GM10248 (cell line): ENCODE measurements at places on chromosomes 7 and 10.

DNA sequence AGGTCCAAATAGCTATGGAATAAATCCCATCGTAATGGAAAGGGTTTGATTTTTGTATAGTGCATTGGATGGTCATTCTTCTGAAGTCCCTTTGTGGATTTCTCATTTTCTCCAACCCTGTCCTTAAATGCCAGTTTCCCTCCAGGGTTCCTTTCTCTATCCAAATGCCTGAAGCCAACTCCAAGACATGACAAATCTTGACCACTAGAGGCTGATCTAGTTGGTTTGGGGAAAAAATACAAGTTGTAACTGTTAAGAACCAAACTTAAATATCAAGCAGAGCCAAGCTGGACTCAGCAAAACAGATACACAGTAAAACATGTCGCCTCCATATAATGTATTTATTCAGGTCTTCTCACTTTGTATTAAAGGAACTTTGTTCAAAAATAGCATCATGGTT, 28.7 kb downstream of the FRMD4A start:
- no peak for DNase-seq

DNA sequence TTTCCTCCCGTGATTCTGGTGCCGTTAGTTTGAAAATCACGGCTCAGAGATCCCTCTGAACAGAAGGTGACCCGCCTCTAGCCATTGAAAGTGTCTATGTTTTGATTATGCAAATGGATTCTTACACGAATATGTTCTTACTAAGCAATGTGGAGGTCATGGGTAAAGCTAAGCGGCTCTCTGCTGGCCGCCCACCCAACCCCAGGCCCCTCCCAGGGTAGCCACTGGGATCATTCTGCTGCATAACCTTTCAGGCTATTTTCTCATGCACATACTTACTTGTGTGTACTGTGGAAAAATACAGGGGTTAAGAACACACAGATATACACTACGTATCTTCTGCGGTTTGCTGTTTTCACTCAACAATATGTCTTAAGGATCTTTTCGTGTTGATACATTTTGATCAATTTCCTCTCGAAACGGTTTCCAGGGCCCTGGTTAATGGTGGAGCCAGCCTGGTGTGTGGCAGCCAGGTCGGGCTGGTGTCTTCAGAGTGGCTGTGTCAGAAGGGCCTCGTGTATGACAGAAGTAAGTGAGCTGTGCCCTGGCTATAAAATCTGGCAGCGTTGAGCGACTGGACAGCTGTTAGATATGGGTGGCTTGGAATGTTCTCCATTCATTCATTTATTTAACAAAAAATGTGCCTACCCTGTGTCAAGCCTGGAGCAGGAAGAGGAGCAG, 29.9 kb downstream of the ZNF783 start:
- no peak for DNase-seq

GRCh38 chr10:11604865-11605650, 6.4 kb downstream of the USP6NL start:
- DNase-seq = no peak

DNA sequence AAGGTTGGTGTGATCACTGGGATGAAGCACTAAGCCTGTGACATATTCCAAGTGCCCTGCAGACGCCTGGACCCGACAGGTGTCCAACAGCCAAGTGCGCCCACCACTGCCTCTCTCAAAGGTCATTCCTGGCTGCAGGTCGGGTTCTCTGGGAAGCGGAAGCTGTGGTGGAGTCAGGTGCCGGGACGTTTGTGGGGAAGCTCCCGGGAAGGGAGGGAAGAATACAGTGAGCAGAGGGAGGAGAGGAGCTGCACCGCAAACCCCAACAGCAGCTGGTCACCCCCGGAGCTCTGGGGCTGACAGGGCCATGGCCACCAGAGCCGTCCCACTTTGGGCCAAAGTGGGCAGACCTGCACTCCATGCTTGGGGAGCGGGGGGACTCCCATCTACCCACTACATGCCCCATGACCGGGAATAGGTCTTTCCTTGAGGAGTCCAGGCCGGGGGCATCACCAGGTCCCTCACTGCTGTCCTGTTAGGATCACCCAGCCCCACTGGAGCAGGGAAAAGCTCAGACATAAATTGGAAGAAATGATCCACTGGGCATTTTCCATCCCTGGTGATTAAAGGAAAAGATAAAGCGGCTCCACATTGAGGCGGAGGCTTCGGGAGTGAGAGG, 84.5 kb upstream of the PPP2R2D start:
- no peak for DNase-seq

DNA sequence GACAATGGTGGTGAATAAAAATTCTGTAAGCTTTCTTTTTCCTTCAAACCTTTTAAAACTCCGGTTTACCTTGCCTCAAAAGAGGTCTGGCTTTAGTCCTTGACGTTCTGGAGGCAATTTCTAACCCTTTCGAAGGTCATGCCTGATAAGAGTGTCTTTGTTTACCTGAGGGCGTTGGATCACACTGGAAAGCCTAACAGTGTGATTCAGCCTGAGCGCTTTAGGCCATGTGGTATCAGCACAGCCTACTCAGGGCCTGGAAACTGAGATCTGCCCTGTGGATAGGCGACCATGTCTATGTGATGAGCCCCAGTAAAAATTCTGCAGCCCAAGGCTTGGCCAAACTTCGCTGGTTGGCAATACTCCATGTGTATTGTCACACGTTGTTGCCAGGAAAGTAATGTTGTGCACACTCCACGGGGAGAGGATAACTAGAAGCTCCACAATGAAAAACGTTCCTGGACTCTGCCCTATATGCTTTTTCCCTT, 10.7 kb downstream of the CCDC6 start:
- no peak for DNase-seq

- DNase-seq = no peak
These were observed 9.7 kb downstream of the GIMAP5 start for GRCh38 chr7:150746921-150747320.

DNA sequence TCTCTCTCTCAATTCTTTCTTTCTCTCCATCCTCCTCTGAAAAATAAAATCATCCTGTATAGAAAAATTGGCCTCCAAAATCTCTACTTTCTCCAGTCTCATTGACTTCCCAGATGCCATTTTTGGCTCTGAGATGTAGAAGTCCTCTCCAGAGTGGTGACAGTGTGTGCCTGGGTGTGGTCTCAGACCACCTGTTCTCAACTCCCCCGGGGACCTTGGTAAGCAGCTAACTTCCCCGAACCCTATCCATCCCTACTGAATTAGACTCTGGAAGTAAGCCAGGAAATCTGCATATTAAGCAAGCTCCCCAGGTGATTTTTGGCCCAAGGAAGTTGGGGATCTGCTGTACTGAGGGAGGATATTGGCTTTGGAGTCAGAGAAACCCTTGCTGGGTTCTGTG, 120.5 kb downstream of the WDR11 start:
- DNase-seq = no peak

DNA sequence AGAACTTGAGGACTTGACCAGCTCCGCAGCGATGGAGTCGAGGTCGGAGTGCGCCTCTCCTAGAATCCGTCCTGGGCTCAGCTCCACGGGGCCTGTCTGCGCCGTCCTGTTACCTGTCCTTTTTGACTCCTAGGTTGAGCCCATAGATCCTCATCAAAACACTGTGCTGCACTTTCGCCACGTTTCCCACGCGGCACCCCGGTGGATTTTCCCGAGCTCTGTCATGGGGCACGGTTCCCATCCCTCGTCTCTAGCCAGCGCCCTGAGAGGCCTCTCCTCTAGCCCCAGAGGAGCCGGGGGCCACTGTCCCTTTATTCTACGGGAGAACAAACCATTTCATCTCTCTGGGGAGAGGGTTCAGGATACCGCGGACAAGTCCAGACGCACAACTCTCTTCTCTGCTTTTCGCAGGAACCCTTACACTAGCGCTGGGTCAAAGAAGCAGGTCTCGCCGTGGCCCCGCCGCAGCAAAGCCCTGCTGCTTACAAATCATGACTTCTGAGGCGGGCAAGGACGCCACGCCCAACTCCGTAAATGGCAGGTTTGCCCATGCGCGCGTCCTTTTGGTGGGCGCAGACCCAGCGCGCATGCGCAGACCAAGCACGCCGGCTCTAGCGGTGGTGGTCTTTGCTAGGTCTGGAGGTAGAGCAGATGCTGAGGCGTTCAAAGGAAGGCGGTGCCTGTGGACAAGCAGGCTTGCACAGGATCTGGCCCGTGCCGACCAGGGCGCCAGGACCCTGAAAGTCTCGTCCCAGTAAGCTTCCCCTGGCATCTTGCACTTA, 10.3 kb upstream of the ANKRD7 start:
- peak; percentile 89 for DNase-seq

GRCh38 chr10:79430936-79431335, 14.5 kb downstream of the ZCCHC24 start:
- DNase-seq = no peak

GRCh38 chr7:130655286-130655685, 13.3 kb downstream of the COPG2 start:
- no peak for DNase-seq

DNA sequence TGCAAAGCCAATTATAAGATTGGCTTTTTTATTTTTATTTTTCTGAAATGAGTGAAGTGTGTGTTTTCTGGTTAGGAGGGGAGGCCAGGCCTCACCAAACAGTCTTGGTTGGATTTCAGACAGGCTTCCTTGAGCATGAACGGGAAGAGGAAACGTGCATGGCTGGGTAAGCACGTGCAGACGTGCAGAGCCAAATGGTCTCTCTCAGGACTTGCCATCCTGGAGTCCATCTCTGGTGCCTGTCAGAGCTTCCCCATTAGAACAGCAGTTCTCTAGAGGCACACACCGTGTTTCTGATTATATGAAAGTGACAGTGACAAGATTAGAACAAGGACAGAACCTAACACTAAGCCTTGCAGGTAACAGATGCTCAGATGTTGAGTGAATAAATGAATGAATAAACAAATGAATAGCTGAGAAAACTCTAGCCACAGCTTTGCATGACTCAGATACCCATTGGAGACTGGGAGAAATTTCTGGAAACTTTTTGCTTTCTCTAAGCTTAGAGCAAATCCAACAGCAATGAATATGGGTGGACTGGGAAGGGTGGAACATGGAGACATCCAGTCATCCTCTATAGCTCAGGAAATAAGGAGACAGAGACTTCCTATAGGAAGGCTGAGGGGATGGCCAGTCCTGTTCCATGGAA, 11.8 kb upstream of the CALD1 start:
- DNase-seq = no peak

- no peak for DNase-seq
These were observed 67.8 kb downstream of the TBX20 start for GRCh38 chr7:35185908-35186731.

- DNase-seq = no peak
These were observed 228.4 kb downstream of the DNAJB6 start for GRCh38 chr7:157565201-157565626.

- no peak for DNase-seq
These were observed 5.6 kb downstream of the GPER1 start for GRCh38 chr7:1093502-1093843.

DNA sequence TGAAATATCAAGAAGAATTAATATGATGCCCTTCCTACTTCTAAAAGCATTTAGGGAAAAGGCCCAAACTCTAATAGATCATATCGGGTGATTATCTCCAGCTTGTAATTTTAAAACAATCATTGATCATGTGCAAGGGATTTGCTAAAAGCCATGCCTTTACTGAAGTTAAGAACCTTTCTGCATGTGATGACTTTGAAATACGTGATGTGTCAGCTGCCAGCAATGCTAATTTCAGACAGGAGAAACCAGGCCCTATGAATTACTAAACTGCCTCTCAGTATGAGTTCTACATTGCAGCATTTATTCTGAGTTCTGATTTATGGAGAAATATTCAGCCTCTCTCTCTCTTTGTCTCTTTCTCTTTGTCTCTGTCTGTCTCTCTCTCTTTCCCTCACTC, 203.6 kb upstream of the AKR1E2 start:
- DNase-seq = no peak

GRCh38 chr10:79286318-79286951, 60.8 kb upstream of the PPIF start:
- DNase-seq = peak; percentile 95

- DNase-seq = no peak
These were observed 227.7 kb downstream of the CUX1 start for GRCh38 chr7:102044984-102045673.

- DNase-seq = no peak
These were observed 738 bp downstream of the ETV1 start for GRCh38 chr7:13988731-13989125.

DNA sequence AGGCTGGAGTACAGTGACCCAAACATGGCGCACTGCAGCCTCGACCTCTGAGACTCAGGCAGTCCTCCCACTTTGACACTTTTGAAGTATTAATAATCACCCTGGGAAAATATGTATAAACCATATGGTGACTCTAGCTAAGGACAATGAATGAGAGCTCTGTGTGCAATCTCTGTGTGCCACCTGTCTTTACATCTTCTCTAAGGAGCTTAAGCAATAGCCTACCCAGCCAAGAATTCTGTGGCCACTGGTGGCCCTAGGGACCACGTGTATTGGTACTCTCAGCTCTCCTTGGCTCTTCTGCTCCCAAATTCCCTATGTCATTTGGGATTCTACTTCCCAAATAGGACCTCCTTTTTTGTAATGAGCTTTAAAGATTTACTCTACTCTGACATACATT, 23.7 kb downstream of the FGF8 start:
- DNase-seq = no peak

DNA sequence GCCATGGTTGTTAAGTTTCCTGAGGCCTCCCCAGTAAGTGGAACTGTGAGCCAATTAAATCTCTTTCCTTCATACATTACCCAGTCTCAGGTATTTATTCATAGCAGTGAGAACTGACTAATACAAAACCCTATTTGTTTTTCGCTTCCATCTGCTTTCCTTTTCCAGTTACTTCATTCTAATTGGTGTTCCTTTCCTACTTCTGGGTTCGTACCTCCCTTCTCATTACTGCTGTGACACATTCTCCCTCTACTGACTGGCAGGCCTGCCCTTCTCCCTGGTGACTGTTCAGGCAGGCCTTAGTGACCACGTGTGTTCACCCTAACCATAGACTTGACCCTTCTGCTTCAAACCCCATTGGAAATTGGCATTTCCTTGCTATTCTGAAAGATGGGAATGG, 37.7 kb downstream of the MTURN start:
- DNase-seq = no peak

- DNase-seq = peak; percentile 14
These were observed 227.6 kb upstream of the NPSR1 start for GRCh38 chr7:34430456-34430855.

- DNase-seq = no peak
These were observed 31.7 kb upstream of the HGF start for GRCh38 chr7:81801532-81801931.

- no peak for DNase-seq
These were observed 347.5 kb upstream of the ZMIZ1 start for GRCh38 chr10:78721231-78721630.

- DNase-seq = no peak
These were observed 1.2 kb upstream of the TRRAP start for GRCh38 chr7:98877146-98877545.

GRCh38 chr7:1150400-1151002, 9.5 kb downstream of the ZFAND2A start:
- no peak for DNase-seq

DNA sequence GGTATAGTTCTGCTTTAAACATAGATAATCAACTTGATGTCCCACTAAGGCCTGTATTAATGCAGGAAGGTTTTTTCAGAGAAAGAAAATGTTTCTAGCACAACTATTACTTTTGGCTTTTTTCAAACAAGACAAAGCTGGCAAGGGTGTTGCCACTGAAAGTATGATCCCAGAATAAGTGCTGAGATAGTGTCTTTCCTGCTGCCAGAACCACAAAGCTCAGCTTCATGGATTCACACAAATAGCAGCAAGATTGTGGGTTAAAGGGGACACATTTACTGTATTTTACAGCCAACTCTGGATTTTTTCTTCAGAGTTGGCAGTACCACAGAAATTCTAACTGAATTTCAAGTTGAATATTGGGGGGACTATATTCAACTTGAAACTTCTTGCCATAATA, 4.3 kb downstream of the NCOA4 start:
- no peak for DNase-seq

GRCh38 chr10:21813946-21814345, 189.6 kb downstream of the DNAJC1 start:
- no peak for DNase-seq
